ENCODE measurements at places on chromosomes 2 and 18.
A peak's percentile ranks its signal among the peaks of the same experiment; 100 is the strongest.

DNA sequence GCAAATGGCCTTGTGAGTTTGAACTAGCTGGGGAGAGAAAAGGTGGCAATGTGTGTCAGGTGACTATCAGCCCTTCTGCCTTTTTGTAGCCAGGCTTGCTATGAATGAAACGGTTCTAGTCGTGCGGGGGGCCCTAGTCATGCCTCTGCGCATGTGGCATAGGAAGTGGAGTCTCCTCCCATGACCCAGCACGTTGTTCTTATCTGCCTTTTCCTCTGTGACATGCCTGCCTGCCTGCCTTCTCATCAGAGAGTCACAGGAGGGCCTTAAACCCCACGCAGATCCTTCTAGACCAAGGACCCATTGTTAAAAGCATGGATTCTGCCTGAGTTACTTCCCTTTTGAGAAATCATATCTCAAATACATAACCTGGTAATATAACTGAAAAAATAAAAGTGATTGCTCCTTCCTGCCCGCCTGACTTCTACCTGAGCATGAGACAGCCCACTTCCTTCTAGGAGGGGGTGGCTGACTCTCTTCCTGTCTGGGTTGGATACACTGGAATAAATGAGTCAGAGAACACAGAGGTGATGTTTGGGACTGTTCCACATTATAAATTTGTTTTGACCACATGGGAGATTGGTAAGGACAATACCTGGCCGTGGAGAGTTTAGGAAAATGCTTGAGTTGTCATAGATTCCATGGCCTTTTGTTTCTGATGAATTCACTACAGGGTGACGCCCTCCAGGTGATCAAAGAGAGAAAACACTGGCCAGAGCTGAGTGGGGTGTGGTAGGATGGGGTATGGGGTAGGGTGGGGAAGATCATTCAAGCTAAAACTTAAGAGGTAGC lies 49.8 kb downstream of the FBLN7 start:
- no peak for DNase-seq

GRCh38 chr2:207133458-207133819 lies 32.3 kb downstream of the KLF7 start:
- DNase-seq = peak; percentile 98

DNA sequence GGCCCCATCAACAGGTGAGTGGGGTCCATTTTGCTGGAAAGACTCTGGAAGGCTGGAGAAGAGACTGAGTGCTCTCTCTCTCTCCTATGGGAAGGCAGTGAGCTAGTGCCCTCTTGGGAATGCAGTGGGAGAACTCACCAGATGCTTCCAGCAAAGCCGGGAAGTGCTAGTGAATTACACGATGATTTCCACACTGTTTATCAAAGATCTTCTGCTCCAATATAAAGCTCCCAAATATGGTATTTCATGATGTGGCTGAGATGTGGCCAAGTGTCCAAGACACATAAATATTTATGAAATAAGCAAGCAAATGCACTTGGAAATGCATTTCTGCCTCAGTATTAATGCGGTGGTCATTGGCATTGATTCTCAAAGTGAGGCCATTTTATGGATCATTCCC lies 135.9 kb downstream of the VAPA start:
- DNase-seq = no peak

DNA sequence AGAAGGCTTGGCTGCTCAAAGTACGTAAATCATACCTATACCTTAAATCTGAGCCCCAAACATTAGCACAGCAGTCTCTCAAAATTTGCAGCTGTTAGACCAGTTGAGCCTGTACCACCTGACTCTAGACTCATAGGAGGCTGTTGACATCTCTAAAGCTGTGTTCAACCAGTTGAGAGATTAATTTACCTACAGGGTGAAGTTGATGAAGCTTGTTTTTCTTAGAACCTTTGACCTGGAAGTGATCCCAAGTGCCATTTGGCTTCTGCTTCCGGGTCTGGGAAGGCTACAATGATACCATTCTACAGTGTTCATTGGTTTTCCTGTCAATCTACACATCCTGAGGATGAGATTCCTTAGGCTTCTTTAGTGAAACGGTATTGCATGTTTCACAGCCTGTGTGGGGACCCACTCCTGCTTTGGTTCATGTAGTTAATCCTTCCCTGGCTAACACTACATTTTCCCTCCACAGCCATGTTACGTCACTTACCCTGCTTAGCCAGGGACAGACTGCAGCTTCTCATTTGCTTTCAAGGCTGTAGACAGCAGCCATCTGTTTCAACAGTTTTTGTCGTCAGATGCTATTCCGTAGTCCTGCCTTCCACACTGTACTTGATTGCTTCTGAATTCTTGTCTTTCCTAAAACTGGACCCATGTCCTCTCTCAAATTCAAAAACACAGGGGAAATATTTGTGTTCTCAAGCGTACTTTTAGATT lies 4.7 kb upstream of the IL1RL2 start:
- DNase-seq = no peak

- peak; percentile 17 for DNase-seq
Observed at GRCh38 chr2:96537066-96537733, 648 bp downstream of the ARID5A start.

- DNase-seq = no peak
Observed at GRCh38 chr18:7676253-7676873, 109.2 kb downstream of the PTPRM start.

DNA sequence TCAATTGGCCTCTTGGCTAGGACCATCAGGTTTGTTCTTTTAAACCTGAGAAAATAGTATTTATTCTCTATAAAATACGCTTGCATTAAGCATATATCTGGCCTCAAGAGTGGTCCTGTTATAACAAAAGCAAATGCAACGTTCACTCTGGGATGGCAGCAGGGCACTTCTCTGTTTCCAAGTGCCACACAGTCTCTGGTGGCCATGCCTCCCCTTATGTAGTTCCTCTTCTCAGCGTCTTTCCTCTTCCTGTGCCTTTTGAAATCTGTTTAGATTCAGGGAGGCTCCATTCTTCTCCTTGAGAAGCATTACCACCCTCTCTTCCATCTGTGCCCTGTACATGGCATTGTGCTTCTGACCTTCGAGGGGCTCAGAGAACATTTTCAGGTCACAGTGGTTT lies 51.9 kb downstream of the TSHZ1 start:
- no peak for DNase-seq

DNA sequence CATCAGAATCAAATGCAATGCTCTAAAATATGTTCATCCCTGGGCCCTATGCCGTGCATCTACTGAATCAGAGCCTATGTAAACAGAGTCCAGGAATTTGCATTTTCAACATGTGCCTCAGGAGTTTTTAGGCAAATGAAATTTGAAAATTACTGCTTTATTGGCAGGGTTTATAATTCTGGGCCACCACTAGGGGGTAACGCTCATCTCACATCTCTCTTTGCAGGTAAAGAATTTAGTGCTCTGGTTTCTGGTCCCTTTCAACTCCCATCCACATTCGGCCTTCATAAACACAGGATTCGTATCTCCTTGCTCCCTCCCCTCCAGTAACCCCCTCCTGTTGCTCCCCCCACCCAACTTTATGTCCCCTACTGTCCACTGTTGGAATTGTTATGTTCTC lies 49.3 kb downstream of the LYPD6B start:
- DNase-seq = no peak

DNA sequence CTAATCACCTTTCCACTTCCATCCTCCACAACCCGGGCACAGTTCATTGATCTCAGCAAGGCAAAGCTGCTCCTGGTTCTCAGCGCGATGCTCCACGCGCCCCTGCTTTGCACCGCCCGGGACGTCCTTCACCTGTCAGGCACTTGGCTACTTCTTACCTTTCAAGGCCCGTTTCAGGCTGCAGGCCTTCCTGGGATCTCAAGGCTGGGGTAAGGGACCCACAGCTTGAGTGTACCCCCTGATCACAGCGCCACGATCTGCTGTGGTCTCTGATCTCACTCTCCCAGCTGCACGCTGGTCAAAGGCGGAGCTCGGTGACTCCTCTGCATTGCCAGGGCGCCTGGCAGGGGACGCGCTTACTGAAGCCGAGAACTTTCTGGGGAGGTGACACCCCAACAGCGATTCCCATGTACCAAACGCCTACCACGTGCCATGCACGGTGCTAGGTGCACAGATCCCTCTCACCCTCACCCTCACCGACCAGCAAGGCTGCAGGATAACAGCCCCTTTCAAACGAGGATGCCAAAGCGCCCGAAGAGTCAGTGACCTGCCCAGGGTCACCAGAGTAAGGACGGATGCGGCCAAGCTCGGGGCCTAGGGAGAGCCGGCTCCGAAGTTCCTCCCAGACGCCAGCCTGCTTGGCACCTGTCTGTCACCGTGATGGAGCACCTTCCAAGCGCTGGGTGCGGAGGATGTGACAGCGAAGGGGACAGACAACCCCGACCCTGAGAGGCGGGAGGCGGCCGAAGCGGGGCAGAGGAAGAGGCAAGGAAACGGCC lies 818 bp downstream of the ITGB1BP1 start:
- peak; percentile 72 for DNase-seq

DNA sequence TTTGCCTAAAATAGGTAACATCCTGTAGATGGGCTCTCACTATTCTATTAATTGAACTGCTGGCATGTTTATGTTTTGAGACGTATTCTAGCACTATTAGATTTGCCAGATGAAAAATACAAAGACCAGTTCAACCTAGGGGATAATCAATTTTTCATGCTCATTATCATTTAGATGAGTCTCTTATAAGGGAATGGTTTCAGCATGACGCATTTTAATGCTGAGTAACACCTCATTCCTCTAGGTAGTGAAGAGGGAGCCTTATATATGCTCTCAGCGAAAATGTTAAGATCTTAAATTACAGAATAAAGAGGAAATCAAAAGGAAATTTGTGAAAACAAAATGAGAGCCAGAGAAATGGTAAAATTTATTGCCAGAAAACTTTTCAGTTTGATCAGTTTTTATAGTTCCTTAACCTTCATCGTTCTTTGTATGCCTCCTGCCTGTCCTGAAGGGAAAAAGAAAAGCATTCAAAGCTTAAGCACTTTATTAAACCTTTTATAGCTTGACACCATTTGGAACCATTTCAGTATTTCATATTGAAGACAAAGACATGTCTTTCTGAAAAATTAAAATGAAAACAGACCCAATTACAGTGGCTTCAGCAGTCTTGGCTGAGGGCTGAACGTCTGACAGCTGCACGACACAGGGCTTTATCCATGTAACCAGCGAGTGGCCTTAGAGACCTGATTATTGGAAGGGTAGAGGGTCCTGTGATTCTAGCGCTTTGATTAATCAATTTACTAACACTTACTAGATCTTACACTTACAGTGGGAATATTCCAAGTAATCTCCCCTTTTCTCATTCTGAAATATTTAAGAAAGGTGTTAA lies 112.8 kb downstream of the ADCYAP1 start:
- DNase-seq = no peak

GRCh38 chr2:205197468-205198139 lies 484.7 kb upstream of the NRP2 start:
- no peak for DNase-seq

DNA sequence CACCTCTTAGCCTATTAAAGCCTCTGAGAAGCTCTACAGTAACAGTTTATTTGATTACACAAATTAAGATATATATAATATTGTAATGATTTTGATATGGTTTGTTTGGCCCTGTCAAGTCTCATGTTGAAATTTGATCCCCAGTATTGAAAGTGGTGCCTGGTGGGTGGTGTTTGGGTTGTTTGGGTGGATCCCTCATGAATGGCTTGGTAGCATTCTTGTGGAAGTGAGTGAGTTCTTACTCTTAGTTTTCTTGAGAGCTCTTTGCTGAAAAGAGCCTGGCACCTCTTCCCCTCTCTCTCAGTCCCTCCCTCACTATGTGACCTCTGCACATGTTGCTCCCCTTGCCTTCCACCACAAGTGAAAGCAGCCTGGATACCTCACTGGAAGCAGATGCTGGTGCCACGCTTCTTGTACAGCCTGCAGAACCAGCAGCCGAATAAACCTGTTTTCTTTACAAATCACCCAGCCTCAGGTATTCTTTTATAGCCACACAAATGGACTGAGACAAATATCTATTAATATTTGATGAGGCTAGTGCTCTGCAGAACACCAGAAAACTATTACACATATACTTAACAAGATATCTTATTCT lies 52.8 kb downstream of the SLC4A10 start:
- DNase-seq = no peak

GRCh38 chr2:62724886-62725711 lies 19.6 kb downstream of the EHBP1 start:
- no peak for DNase-seq

GRCh38 chr2:168448980-168449379 lies 7.1 kb upstream of the CERS6 start:
- no peak for DNase-seq

- no peak for DNase-seq
Observed at GRCh38 chr2:163123526-163123925, 285.0 kb upstream of the KCNH7 start.

DNA sequence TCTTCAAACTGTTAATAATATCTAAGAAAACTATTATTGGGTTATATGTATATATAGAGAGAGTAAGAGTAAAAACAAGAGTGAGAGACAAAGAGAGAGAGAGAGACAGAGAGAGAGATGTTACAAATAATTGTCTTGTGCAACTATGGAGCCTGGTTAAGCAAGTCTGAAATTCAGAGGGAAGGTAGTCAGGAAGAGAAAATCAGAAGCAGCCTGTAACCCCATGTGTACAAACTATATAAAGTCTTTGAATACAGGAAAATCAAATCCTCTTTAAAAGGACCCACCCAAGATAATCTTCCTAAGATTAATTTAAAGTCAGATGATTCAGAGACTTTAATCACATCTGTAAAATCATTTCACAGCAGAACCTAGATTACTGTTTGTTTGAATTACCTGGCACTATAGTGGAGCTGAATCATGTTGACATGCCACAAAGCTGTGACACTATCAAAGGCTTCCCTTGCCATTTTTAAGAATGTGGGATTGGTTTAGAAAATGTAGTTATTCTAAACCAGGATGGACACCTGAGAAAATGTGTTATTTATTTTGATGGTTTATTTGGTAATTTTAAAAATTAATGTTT lies 301.7 kb upstream of the FSIP2 start:
- DNase-seq = no peak

- no peak for DNase-seq
Observed at GRCh38 chr2:189662669-189663226, 1.5 kb downstream of the ASNSD1 start.

- DNase-seq = no peak
Observed at GRCh38 chr18:46374850-46375249, 270.7 kb downstream of the HAUS1 start.

DNA sequence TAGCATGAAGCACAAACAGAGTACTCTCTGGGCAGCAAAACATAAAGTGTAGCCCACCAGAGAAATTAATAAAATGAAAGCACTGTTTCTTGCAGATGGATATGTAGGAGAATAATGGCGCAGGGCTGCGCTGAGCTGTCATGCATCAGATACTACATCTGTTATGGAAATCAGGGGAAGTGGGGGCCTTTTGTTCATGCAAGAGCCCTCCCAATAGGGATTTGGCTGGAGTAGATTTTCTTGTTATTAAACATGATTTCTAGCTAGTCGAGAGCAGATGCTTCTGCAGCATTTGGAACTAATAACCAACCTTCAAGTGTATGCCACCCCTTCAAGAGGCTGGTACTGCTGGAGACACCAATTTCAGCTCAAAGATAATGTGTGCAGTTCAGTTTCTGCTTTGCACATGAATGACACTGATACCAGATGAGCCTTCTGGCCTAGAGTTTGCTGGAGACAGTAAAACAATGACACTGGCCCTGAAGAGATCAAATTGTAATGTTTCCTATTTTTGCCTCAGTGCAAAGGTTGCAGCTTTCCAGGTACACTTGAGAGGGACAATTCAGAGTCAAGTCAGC lies 58.0 kb downstream of the RND3 start:
- DNase-seq = no peak
